ENCODE measurements at places on chromosomes 2 and 18.

GRCh38 chr18:30415903-30416302 is 626.6 kb downstream of the DSC3 start:
- DNase-seq: no peak

GRCh38 chr2:195313962-195314361 is 343.1 kb upstream of the SLC39A10 start:
- DNase-seq: no peak

- peak; percentile 20 for DNase-seq
Observed at GRCh38 chr2:151379169-151379568, 21.8 kb downstream of the TNFAIP6 start.

DNA sequence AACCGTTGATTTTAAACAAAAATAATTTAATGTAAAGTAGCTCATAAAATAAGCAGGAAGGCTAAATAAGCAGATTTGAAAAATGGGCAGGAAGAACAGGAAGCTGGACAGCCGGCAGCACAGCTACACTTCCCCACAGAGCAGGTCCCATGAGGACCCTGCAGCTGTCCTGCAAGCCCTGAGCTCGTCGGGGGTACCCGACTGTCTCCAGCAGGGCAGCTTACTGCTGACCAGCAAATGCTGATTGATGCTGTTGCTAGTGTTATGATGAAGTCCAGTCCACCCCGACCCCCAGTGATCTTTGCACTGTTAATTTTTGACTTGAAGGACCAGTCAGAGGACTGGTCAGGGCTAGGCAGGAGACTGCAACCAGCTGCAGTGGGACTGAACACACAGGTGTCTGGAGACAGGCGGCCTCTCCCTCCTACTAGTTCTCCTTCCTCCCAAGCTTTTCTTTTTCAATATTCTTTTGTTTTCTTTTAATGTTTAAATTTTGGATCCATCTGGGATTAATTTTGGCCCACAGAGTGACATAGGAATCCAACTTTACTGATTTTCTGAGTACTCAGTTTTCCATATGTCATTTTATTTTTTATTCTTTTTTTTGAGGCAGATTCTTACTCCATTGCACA is 27.7 kb downstream of the POLE4 start:
- DNase-seq: no peak

GRCh38 chr2:134954065-134954464 is 35.4 kb downstream of the CCNT2 start:
- no peak for DNase-seq

DNA sequence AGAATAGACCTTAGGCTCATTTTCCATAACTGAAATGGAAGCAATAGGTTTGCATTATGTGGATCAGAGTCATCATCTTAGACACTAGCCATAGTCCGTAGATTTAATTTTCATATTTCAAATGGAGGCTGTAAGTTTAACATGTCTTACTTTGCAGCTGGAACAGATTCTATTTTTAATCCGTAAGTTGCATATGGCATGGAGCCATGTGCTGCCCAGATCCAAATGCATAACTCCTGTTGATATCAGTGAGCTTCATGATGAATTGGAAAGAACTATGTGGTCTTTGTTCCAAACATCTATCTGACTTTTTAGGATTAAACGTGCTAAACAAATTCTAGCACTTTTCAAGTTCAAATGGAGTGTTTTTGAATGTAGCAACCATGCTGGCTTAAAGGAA is 43.4 kb downstream of the MEIS1 start:
- no peak for DNase-seq

DNA sequence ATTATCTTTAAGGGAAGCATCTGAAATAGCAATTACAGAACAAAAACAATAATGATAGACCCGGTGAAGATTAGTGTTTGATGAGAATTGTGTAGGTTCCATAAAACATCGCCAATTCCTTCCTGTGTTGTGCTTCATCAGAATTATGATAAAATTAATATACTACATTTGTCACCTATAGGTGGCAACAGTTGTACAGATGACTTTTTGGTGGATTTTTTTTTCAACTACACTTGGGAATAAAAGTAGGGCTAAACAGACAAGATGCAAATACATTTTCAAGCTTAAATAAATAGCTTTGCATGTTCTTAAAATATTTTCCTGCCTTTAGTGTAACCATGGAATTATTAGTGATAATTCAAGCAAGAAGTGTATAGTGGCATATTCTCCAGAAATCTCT is 7.0 kb upstream of the LYPD1 start:
- DNase-seq: no peak

DNA sequence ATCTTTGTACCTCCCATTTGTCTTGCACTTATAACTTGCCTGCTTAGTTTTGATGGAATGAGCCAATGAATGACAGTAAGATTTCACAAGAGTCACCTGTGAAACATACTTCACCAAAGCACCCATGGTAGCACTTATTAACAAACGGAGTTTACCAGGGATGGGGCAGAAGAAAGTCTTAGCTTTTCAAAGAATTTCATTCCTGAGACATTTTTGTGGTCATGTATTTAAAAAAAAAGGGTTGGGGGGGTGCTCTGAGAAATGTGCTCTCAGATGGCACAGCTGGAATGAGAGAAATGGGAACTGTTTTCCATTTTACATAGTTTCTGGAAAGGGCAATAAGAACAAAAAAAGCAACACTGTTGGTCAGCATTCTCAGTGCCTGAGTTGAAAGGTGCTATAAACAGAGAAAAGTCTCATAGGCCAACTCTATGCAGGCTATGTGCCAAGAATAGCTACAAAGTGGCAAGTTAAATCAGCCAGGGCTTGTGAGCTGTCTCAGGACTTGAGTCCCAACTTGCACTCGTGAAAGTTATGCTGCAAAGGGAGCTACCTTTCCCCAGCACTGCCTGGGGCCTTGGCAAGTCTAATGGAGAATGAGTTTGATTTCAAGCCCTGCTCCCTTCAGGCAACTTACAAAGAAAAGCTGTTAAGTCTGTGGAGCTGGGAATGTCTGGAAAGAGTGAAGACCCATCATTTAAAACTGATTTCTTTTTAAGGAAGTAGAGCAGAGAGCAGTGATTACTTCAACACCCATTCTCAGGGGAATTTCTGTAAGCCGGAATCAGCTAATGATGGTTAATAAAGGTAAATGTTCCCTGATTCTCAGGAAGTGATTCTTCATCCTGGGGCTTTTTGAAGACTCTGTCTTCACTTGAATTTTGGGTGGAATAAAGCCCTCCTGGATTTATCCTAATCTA is 170.6 kb downstream of the SLC8A1 start:
- peak; percentile 81 for DNase-seq

DNA sequence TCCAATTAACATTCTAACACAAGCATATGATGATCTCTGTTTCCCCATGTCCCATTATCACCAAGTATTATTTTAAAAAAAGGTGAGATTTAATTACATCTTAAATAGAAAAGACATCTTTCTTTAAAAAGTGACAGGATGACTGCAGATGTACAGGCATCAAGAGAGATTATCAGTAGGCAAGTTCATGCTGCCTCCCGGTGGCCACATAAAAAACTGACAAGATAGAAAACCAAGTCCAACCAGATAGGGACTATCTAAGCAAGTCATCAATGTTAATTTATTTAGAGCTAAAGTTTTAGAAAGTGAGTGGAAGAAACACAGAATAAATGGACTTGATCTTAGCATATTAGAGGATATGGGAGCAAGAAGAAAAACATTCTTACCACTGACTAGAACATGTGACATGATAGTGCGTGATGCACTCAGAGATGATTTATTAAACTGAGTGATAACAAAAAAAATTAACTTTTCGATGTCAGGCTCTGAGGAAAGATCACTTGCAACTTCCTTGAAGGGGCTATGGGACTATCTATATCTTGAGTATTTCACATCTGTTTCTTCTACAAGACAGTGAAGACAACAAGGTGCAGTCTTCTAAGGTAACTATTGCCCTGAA is 5.4 kb upstream of the TDRD15 start:
- peak; percentile 7 for DNase-seq

- peak; percentile 69 for DNase-seq
Observed at GRCh38 chr18:41391616-41392595, 563.1 kb upstream of the PIK3C3 start.

GRCh38 chr2:186871881-186872280 is 22.9 kb upstream of the ZSWIM2 start:
- DNase-seq: no peak

DNA sequence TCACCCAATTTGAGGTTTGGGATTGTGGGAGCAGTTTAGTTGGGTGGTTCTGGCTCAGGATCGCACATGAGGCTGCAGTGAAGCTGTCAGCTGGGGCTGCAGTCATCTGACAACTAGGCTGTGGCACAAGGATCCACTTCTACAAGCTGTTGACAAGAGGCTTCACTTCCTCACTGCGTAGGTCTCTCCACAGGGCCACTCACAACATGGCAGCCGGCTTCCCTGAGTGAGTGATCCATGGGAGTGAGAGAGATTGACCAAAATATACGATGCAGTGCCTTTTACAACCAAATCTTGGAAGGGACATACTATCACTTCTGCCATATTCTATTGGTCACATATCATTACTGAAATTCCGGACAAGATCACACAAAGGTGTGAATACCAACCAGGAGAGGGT is 187.5 kb downstream of the DLGAP1 start:
- DNase-seq: no peak

DNA sequence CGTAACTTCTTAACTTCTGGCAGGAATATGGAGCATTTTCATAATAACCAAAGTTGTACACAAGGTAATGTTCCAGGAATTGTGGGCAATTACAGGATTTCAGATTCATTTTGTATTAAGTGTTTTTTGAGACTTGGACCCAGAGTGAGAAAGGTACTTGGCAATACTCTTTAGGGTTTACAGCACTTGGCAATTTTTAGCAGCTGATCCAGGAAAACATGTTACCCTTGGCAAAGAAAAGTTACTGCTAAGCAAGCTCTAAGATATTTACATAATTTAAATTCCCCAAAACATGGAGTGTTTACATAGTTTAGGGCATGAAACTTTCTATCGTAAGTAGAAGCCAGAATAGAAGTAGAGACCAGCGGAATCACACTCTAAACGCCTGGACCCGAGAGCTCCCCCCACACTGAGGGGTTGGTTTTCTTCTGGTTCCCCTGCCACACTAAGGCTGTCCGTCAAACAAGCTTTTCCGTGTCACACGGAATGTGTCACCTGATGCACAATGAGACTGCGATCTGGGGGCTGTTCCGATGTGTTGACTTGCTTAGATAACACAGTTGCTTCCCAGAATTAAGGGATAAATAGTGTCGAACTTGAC is 177.1 kb downstream of the PTGR3 start:
- no peak for DNase-seq

DNA sequence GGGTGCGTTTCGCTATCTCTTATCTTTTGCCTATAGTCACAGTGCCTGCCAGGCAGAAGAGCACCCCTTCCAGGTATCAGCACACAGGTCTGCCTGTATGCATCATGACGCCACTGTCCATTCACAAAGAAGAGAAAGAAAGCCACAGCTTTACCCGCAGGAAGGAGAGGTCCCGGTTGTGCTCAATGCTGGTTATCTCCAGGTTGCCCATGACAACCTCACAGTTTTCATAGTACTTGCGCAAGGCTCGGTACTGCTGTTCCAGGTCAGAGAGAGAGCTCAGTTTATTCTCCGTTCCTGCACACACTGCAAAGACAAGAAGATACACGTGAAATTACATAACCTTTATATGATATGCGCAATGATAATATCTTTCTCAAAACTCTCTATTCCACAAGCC is 414.0 kb downstream of the ERBB4 start:
- DNase-seq: no peak

DNA sequence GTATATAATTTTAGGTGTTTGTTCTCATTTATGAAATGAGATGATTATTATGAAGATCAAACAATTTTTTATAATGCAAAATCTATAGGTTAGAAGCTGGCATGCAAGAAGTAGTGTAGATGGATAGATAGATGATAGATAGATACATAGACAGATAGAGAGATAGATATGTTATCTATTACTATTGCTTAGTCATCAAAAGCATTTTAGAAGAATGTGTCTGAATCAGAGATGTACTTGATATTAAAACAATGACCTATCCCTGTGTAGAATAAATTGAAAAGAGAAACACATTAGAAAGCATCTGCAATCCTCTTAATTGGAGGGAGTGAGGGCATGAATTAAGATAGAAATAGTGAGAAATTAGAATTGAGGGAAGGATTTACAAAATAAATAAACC is 436.2 kb upstream of the NXPH2 start:
- no peak for DNase-seq

DNA sequence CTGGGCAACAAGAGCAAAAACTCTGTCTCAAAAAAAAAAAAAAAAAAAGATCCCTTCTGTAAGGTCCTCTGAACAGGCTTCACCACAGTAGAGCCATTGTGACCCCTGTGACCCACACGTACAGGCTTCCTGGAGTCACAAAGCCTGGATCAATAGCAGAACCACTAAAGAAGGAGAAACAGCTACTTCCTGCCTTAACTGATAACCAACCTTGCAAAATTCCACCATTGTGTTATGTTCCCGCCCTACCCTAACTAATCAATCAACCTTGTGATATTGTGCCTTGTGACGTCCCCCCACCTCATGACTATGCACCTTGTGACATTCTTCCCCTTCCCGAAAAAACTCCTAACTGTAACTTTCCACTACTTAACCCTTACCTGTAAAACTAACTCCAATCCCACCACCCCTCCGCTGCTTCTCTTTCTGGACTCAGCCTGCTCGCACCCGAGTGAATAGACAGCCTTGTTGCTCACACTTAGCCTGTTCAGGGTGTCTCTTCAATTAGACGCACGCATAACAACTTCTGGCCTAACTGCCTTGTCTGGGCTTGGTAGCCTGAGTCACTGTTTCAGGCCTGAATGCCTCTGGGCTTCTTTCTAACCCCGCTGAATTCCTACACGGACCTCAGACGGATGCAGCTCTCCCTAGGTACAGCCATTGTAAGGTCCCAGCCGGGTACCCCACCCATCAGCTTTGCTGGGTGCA is 13.9 kb downstream of the SCYGR8 start:
- no peak for DNase-seq

DNA sequence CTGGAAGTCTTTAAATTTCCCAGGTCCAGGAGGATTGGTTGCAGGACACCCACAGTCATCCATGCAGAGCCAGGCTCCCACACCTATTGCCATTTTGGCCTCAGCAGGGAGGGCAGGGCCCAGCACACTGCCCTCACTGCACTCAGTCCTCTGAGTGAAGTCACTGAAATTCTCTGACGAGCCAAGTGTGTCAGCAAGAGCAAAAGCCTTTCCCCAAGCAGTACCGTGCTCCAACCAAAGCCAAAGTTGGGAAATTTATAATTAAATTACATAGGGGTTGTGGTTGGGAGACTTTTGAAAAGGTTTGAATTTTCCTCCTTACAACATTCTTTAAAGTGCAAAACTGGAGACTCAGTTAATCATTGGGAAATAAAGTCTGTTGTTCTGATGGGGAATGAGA is 98.5 kb upstream of the CD226 start:
- DNase-seq: peak; percentile 73

DNA sequence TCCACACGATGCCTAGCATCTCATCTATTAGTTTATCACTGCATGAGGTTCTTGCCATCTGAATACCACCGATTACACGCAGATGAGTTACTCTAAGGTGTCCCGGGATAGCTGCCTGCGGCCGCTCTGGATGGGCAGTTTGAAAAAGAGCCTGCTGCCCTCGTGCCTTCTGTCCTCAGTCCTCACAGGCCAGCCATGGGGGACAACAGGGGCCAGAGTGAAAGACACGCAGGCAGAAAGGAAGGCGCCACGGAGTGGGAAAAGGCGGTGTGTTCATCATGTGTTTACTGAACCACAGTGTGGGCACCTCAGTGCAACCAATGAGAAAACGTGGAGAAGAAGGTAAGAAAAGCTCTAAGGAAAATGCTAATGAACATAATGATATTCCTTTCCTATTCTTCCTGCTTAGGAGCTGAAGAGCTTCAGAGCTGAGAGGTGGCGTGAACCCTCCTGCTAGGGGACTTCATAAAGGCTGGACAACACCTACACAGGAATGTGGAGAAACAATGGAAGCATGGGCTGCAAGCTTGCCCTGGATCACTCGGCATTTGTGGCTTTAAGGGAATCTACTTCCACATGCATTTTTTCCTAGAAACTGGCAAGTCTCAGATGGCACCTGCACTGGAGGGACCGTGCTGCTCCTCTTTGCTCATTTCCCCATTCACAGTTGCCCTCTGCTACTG is 50.9 kb downstream of the CABYR start:
- no peak for DNase-seq
